Transverse colon (tissue), 4 donors: ENCODE measurements at places on chromosomes 1 and 21. TPM values are rescaled to one million over a fixed set of nuclear protein-coding genes. Genes with fewer than 3 reads are reported as not detected.

DNA sequence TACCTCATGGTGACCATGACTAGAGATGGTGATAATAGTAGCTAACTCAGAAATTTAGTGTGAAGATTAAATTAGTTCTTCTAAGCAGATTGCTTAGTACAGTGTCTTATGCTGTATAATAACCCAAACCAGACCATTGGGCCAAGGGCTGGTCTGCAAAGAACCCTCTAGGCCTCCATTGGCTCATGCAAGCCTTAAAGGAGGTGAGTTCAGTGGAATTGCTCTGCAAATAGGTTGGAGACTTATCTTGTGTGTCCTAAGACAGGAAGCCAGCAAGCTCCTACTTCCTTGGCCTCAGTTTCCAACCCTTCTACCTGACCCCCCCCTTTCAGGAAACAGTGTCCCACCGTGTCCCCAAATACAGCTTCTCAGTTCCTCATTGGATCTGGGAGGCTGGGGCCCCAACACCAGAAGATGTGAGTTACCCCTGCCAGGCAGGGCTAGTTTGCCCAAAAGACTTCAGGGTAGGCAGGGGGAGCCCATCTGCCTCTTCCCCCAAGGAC lies 1.9 kb upstream of the MEF2D start:
- no peaks in the 10 kb centered on the region for H3K27me3 ChIP-seq
- DNase-seq = no peak
- no peaks in the 10 kb centered on the region for H3K36me3 ChIP-seq
- H3K4me1 ChIP-seq = peaks cover 67% of the 10 kb centered on the region
- H3K27ac ChIP-seq = peak overlapping the region; percentile 100

DNA sequence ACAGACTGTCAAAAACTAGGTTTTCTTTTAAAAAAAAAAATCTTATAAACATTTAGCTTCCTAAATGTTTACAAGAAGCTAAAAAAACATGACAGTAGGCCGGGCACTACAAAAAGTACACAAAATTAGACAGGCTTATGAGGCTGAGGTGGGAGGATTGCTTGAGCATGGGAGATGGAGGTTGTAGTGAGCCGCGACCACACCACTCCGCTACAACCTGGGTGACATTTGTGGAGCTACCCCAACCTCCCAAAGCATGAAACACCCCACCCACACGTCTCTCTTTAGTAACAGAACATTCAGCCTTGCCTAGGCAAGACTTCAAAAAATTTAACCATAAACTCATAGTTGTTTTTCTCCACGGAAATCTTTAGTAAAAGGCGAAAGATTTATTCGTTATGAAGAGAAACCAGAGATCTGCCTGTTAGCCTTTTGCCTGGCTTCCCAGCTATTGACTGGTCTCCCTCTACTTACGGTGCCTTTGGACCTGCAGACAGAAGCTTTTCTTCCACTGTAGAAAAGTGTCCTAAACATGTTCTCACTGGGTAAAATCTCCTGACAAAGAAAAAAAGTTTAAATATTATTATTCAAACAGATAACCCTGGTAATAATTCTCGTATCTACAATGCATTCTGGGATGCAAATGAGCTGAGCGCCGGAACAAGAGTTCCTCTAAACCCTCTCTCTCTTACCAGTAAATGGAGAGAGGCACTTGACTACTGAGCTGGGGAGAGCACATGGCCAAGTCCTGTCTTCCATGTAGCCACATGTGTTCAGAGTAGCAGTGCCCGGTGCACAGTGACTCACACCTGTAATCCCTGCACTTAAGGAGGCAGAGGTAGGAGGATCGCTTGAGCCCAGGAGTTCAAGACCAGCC lies 9.2 kb downstream of the RNU5D-1 start:
- peak; percentile 69 for DNase-seq
- peak overlapping the region; percentile 62 for H3K27ac ChIP-seq
- H3K4me3 ChIP-seq = no peak overlapping the region

- H3K4me1 ChIP-seq = no peaks in the 10 kb centered on the region
- H3K36me3 ChIP-seq = no peaks in the 10 kb centered on the region
- H3K4me3 ChIP-seq = no peak overlapping the region
- peak; percentile 51 for DNase-seq
- H3K27me3 ChIP-seq = no peaks in the 10 kb centered on the region
Observed at GRCh38 chr1:70685300-70686286, 274.5 kb downstream of the CTH start.

GRCh38 chr1:11311816-11312755 lies 39.1 kb downstream of the UBIAD1 start:
- no peaks in the 10 kb centered on the region for H3K36me3 ChIP-seq
- H3K4me3 ChIP-seq = no peak overlapping the region
- H3K27me3 ChIP-seq = no peaks in the 10 kb centered on the region
- H3K27ac ChIP-seq = no peak overlapping the region
- no peaks in the 10 kb centered on the region for H3K4me1 ChIP-seq

DNA sequence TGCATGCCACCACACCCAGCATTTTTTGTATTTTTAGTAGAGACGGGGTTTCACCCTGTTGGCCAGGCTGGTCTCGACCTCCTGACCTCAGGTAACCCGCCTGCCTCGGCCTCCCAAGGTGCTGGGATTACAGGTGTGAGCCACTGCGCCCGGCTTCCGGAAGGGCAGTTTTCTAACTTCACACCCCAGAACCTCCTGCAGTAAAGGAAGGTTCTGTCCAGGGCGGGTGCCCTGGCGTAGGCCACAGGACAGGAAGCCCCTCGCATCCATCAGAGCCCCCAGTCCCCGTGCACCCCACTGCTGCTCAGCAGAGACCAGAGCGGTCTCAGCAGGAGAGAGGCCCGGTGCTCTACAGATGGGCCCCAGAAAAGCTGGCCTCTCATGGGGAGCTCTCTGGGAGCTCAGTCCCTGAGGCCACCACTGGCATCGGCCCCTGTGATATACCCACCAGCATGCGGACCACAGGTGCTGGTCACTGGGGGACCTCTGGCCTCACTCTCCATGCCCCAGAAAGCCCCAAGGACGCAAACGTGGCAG lies 4.1 kb upstream of the DNMT3L start:
- H3K36me3 ChIP-seq = no peaks in the 10 kb centered on the region
- DNase-seq = no peak
- no peak overlapping the region for H3K27ac ChIP-seq
- H3K4me1 ChIP-seq = no peaks in the 10 kb centered on the region
- H3K27me3 ChIP-seq = no peaks in the 10 kb centered on the region

GRCh38 chr1:215421744-215422143 lies 145.4 kb upstream of the KCTD3 start:
- no peaks in the 10 kb centered on the region for H3K4me1 ChIP-seq
- H3K4me3 ChIP-seq = no peak overlapping the region
- H3K27me3 ChIP-seq = no peaks in the 10 kb centered on the region

GRCh38 chr1:26913389-26913753 lies 404 bp downstream of the NR0B2 start:
- no peaks in the 10 kb centered on the region for H3K36me3 ChIP-seq
- no peak for DNase-seq
- H3K27ac ChIP-seq = peak overlapping the region; percentile 78
- H3K4me1 ChIP-seq = peaks cover 26% of the 10 kb centered on the region
- H3K4me3 ChIP-seq = no peak overlapping the region
- no peaks in the 10 kb centered on the region for H3K27me3 ChIP-seq

DNA sequence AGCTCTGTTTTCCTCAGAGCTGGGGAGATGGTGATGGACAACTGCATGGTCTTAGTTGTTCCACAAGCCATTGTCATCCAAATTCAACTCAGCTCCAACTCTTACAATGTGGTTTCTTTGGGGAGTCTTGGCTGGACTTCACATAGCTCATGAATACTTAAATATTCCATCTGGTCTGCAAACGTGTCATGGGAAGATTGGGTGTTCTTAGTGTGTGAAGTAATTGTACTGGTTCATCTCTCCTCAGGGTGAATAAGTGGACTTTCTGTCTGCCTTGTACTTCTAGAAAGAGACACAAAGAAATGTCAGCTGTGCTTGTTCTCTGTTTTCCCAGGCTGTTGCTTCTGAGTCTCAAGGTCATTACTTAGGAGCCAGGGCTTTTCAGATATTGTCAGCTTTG lies 106.6 kb downstream of the VPS13D start:
- no peak for DNase-seq
- no peak overlapping the region for H3K4me3 ChIP-seq
- no peaks in the 10 kb centered on the region for H3K27me3 ChIP-seq

HSD3B2 gene
- 125 TPM for total RNA-seq
